MCF 10A (cell line): ENCODE measurements at places on chromosomes 6 and 20.

DNA sequence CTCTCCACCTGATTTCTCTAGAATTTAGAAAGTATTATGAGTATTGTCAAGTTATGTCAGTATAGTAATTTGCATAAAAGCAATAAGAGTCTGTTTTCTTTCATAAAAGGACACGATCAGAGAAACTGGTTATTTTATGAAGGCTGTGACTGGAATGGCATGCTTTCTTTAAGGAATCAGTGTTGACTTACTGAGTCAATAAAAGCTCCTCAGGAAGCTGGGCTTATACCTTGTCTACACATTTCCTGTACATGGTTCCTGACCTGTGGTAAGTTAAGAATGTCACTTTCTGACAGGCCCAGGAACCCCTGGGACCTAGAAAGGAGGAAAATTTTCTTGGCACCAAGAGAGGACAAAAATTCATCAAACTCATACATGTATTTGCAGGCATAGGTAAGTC, 1224.0 kb upstream of the ADGRB3 start:
- H3K27ac ChIP-seq: no peak overlapping the region
- H3K4me1 ChIP-seq: peaks cover 11% of the 10 kb centered on the region
- no peak for DNase-seq
- H3K27me3 ChIP-seq: no peaks in the 10 kb centered on the region

- H3K36me3 ChIP-seq: peaks cover 6% of the 10 kb centered on the region
- no peak overlapping the region for H3K4me3 ChIP-seq
- no peak overlapping the region for H3K27ac ChIP-seq
- DNase-seq: peak; percentile 52
These were observed 15.0 kb upstream of the ABHD16B start for GRCh38 chr20:63846128-63846771.

GRCh38 chr6:156191895-156192294, 585.3 kb upstream of the ARID1B start:
- no peaks in the 10 kb centered on the region for H3K27me3 ChIP-seq
- DNase-seq: no peak
- no peaks in the 10 kb centered on the region for H3K36me3 ChIP-seq

DNA sequence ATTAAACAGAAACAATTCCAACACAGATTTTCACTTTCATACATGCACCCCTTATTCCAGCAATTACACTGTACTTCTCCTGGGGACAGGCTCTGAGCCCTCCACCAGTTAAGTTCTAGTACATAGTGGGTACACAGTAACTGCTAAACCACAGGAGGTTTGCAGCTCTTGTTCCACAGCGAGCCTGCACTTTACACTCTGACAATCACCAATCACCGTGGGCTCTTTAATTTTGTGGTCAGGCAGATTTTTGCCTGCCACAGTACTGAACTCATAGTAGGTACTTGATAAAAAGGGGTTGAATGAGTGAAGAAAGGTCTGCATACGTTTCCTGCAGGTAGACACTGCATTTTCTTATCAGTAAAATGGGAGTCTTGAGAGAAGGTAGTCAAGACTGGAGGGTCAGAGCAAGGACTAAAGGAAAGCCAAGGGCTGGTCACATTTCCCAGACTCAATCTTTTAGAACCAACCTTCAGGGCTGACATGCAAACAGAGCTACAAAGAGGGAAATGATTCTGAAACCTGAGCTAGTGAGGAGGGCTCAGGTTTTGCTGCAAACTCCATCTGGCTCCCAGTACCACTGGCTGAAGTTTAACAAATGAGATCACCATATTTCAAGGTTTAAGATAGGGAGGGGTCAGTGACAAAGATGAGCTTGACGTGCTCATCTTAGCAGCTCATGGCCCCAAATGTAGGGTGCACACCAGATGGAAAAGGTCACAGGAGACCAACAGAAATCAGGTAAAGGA, 404.6 kb downstream of the BTBD9 start:
- H3K36me3 ChIP-seq: peaks cover 6% of the 10 kb centered on the region
- no peaks in the 10 kb centered on the region for H3K4me1 ChIP-seq
- H3K4me3 ChIP-seq: no peak overlapping the region
- H3K27me3 ChIP-seq: no peaks in the 10 kb centered on the region
- H3K27ac ChIP-seq: no peak overlapping the region
- no peak for DNase-seq

DNA sequence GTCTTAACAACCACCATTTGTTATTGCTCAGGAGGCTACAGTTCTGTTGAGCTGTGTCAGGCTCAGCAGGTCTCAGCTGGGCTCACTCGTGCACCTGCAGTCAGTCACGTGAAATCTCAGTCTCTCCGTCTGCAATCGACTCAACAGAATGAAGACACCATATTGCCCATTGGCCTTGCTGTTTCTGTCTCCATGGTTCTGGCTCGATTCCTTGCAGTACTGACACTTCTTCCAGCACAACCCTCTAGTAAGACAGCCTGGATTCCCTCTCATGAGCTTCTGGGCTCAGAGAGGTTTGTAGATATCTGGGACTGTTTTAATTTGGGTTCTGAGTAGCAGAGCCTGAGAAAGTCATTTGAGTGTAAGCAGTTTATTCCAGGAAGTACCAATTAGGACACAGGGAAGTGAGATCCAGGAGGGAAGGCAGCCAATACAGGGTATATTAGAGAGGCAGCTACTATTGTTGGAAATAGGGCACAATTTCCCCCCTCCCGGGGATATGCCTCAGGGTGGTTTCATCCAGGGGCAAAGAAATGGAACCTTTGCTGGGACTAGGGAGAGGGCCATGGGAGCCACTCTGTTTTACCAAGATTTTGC, 87.4 kb upstream of the RALGAPA2 start:
- no peak for DNase-seq
- peaks cover 13% of the 10 kb centered on the region for H3K4me1 ChIP-seq
- H3K36me3 ChIP-seq: no peaks in the 10 kb centered on the region
- H3K27ac ChIP-seq: no peak overlapping the region
- H3K27me3 ChIP-seq: no peaks in the 10 kb centered on the region

GRCh38 chr6:80460257-80460865, 353.9 kb downstream of the BCKDHB start:
- H3K27me3 ChIP-seq: no peaks in the 10 kb centered on the region
- no peaks in the 10 kb centered on the region for H3K36me3 ChIP-seq
- H3K4me1 ChIP-seq: peaks cover 38% of the 10 kb centered on the region
- H3K4me3 ChIP-seq: no peak overlapping the region
- DNase-seq: no peak

GRCh38 chr6:115544765-115545671, 515.7 kb downstream of the FRK start:
- H3K4me3 ChIP-seq: no peak overlapping the region
- no peaks in the 10 kb centered on the region for H3K36me3 ChIP-seq

DNA sequence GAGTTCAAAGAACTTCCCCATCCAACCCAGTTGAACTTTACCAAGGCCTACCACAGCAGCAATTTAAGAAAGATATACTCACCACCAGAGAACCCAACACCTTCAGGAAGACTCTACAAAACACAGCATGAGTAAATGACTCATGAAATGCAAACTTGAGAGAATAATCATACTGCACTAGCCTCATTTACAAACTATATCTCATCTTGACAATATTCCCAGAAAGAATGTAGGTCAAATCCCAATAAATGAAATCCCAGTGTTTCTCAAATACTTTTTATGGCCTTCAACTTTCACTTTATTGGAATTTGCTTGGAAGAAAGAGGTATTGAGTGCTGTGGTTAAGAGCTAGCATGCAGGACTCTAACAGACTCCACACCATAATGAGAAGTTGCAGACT, 60.0 kb downstream of the FYN start:
- H3K4me3 ChIP-seq: no peak overlapping the region
- H3K27me3 ChIP-seq: no peaks in the 10 kb centered on the region
- no peak for DNase-seq
- H3K36me3 ChIP-seq: peaks cover 6% of the 10 kb centered on the region
- H3K27ac ChIP-seq: no peak overlapping the region

DNA sequence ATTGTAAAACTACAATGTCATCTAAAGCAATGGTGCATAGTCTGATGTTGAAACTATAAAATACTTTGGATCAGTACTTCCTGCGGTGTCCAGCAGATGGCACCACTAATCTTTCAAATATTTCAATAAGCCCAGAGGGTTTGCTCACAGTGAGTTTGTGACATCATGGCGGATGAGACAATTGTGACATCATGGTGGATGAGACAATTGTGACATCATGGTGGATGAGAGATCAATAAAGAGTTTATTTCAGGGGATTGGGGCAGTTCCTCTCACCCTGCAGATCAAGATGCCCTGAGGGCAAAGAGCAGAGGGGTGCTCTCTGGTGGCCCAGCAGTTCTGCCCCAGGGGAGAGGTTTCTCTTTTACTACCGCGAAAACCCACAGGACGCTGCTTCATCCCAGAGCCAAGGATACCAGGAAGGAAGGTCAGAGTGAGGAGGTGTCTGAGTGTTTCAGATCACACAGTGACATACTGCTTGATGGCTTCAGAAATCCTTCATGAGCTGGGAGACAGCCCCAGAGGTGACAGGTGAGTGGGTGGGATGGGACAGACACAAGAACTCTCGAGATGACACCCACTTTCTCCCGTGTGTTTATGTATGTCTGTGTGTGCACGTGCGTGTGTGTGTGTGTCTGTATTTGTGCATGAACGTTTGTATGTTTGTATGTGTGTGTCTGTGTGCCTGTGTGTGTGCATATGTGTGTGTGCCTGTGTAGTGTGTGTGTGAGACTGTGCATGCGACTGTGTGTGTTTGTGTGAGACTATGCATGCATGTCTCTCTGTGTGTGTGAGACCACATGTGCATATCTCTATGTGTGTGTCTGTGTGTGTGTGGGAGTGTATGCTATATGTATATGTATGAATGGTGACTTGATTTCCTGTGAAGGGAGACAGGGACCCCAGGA, 7.3 kb upstream of the ULBP2 start:
- peak; percentile 74 for DNase-seq
- peaks cover 22% of the 10 kb centered on the region for H3K27me3 ChIP-seq
- no peaks in the 10 kb centered on the region for H3K36me3 ChIP-seq
- H3K4me3 ChIP-seq: no peak overlapping the region
- H3K4me1 ChIP-seq: peaks cover 23% of the 10 kb centered on the region
- H3K27ac ChIP-seq: no peak overlapping the region

DNA sequence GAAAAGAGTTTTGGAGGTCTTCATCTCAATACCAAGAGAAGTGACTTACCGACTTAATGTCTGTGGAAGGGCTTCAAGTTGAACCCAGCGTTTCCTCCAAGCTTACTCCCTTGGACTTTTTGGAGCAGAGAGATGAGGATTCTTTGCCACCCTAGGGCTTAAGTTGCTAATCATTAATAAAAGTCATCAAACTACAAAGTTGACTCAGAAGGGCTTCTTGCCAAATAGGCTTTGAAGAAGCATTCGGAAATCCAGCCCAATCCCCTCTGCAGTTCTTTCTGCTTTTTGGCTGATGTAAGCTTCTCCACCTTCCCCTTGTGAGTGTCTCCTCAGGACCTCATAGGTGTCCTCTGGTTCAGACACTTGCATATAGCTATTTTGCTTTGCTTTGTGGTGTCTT, at the start of gene SLC17A3:
Gene SLC17A3 (minus strand): TSS at position 126 of the 400 bp plus-strand sequence. CDS start 5,856 bp downstream, outside the sequence.
- no peaks in the 10 kb centered on the region for H3K36me3 ChIP-seq
- H3K27me3 ChIP-seq: no peaks in the 10 kb centered on the region
- H3K4me1 ChIP-seq: no peaks in the 10 kb centered on the region

- H3K36me3 ChIP-seq: peaks cover 40% of the 10 kb centered on the region
- H3K27me3 ChIP-seq: no peaks in the 10 kb centered on the region
- H3K27ac ChIP-seq: peak overlapping the region; percentile 63
These were observed 35.1 kb upstream of the BTN3A2 start for GRCh38 chr6:26329763-26330511.

DNA sequence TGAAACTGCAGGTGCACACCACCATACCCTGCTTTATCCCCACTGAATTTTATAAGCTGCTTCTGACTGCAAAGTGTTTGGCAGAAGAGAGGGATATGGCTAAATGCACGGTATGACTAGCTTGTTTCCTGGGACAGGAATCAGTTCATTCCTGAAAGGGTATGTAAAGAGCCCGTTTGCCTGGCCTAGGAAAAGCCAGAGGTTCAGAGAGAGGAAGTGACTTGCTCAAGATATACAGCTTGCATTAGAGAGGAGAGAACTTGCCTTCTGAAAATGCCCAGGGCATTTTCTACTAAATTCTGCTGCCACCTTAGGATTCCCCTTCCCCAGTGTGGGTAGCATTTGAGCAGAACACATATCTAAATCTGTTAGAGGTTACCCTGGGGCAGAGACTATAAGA, 683 bp upstream of the GCNT2 start:
- H3K4me1 ChIP-seq: peaks cover 6% of the 10 kb centered on the region
- no peaks in the 10 kb centered on the region for H3K36me3 ChIP-seq
- peak overlapping the region; percentile 81 for H3K27ac ChIP-seq
- peak overlapping the region; percentile 31 for H3K4me3 ChIP-seq
- H3K27me3 ChIP-seq: no peaks in the 10 kb centered on the region

GRCh38 chr6:157981132-157981394, 600 bp upstream of the SYNJ2 start:
- no peaks in the 10 kb centered on the region for H3K27me3 ChIP-seq
- peak overlapping the region; percentile 11 for H3K27ac ChIP-seq
- no peaks in the 10 kb centered on the region for H3K4me1 ChIP-seq
- H3K4me3 ChIP-seq: peak overlapping the region; percentile 72
- H3K36me3 ChIP-seq: no peaks in the 10 kb centered on the region

DNA sequence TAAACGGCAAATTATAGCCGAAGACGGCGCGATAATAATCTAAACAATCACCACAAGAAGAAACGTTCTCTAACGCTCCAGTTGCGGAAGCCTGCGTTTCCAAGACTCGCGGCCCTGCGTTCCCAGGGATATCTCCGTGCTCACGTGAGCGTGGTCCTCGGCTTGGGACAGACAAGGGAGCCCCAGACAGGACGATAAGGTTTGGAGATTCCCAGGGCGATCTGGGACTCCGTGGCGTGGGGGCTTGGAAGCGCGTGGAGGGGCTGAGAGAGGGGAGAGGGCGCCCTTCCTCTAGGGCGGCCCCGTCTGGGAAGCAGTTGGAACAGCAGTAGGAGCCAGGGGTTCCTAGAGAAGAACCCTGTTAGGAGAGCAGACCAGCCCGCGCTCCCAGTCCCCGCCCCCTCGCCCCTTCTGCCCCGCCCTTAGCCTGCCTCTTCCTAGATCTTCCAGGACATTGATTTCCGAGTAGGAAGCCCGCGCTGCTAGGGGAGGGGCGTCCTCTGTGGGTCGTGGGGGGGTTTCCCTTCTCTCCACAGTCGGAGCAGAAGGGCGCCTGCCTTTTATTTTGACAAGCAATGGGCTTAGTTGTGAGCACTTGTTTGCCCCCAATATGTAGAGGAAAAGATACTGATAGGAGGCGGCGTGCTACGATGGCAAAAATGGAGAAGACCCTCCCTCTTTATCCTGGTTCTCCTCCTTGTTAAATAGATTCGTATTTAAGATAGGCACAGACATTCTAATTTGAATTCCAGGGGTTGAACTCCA, 10.6 kb downstream of the NRN1 start:
- no peak for DNase-seq
- H3K4me1 ChIP-seq: no peaks in the 10 kb centered on the region
- H3K27me3 ChIP-seq: peaks cover 61% of the 10 kb centered on the region
- no peak overlapping the region for H3K27ac ChIP-seq

DNA sequence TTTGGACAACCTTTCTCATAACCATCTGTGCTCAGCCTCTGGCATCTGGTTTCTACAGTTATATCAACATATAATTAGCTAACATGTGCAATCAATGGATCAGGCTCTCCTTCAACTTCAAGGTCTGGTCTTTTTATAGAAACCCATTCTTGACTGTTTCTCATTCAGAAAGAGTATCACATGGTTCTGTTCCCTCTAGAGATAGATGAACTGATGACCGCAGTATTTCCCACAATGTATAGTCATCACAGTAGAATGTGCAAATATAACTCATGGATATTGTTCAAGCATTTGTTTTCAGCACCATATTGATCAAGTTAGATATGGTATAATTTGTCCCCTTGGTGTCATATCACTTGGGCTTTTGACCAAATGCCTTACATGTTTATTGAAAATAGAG, 656.2 kb downstream of the FRK start:
- H3K4me1 ChIP-seq: no peaks in the 10 kb centered on the region
- no peak overlapping the region for H3K27ac ChIP-seq
- H3K4me3 ChIP-seq: no peak overlapping the region
- H3K36me3 ChIP-seq: no peaks in the 10 kb centered on the region
